ENCODE measurements at places on chromosomes 7 and 10.
A peak's percentile ranks its signal among the peaks of the same experiment; 100 is the strongest.

DNA sequence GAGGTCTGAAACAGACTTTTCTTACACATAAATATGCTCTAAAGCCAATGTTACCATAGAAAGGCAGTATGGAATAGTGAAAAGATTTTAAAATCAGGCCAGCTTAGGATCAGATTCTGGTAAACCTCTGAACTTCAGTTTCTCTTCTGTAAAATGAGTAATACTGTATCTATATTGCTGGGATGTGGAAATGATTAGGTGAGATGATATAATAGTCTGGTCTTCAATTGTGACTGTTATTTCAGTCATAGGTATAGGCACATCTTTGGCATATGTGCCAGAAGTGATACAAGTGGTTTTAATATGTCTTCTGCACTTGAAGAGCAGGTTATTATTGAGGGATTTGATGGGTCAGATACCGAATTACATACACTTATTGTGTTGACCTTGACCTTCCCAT lies 7.2 kb downstream of the ZNF277 start:
- DNase-seq = no peak

GRCh38 chr7:36545291-36545690 lies 155.6 kb downstream of the ANLN start:
- no peak for DNase-seq

DNA sequence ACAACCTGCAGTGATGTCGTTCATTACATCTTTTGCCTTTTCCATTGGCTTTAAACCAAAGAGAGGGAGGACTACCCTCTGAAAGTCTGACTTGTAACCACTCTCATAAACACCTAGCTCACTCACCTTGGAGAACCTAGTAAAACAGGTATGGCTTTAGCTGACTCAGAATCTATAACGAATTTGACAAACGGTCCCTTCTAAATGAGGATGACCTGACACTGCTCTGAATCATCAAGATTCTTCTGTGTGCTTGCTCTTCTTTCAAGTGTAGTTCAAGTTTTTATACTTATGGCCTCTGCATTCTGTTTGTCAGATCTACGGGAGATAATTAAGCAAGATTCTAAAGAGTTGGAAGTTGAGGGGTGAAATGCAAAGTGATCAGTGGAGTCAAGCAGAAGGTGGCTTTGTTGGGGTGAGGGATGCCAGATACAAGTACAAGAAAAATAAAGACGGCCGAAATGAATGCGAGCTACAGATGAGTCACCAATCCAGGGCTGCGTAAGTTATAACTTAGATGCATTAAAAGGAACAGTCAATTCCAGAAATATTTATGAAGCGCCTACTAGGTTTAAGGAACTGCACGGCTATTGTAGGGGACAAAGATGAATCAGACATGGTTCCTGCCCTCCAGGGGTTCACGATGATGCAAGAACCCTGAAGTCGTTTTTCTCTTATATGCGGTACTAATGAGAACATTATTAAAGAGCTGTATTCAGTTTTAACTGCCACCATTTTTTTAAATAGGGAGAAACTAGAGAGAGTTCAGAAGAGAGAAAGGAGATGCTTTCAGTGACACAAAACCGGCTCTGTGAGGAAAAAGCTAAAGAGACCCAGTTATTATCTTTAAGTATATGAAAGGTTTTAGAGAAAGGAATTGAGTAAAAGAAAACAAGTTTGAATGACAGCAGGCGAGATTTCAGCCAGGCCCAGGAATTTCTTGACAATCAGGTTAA lies 6.5 kb downstream of the HIPK2 start:
- DNase-seq = no peak

GRCh38 chr7:24728121-24728500 lies 29.2 kb downstream of the GSDME start:
- no peak for DNase-seq

DNA sequence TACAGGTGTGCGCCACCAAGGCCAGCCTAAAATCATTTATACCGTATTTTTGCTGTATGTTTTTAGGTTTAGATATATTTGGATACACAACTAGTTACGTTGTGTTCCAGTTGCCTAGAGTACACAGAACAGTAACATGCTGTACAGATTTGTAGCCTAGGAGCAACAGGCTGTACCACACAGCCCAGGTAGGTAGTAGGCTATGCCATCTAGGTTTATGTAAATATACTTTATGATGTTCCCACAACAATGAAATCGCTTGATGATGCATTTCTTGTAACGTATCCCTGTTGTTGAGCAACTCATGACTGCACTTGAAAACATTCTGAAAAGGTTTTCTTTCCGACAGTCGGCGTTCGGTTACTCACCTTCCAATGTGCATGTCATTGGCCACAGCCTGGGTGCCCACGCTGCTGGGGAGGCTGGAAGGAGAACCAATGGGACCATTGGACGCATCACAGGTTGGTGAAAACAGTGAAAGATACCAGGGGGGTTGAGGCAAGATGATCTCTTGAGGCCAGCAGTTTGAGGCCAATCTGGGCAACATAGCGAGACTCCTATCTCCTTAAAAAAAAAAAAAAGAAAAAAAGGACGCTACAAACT lies 7.7 kb downstream of the PNLIP start:
- no peak for DNase-seq

GRCh38 chr7:130853503-130854279 lies 119.7 kb upstream of the KLF14 start:
- DNase-seq = no peak

DNA sequence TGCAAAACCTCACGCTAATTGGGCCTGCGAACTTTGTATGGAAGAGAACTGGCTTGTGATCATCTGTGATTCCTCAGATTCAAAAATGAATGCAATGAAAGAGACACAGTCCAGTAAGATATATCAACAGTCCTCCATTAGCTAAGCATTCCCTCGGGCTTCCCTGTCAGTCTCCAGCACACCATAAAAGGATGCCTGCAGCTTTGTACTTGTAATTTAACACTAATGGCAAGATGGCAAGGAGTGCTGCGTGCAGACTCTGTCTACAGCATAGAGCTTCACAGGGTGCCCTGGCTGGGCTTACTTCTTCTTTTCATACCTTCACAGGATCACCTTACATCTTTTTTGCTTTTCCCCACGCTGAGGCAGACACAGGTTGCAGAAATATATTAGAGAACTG lies 200.0 kb downstream of the GFRA1 start:
- DNase-seq = no peak

DNA sequence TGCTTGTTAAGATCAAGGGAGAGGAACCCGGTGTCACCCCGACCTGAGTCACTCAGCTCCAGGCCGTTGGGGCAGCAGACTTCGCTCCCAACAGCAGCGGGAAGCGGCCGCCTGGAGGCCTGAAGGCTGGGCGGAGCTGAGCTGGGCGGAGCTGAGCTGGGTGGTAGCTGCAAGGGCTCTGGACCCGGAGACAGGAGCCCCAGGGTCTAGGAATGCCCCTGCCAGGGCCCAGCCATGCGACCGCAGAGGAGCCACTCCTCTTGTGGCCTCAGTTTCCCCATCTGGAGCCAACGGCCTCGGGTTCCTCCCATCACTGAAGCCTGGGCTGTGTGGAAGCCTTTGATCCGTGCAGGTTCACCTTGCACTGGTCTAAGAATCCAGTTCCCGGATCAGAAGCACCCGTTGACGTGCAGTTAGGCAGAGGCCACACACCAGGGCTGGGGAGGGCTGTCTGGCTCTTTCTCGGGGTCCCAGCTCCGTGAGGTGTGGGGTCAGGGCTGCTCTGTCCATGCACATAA lies 21.9 kb upstream of the DPYSL4 start:
- DNase-seq = no peak

GRCh38 chr7:13875496-13876074 lies 113.9 kb downstream of the ETV1 start:
- DNase-seq = no peak

DNA sequence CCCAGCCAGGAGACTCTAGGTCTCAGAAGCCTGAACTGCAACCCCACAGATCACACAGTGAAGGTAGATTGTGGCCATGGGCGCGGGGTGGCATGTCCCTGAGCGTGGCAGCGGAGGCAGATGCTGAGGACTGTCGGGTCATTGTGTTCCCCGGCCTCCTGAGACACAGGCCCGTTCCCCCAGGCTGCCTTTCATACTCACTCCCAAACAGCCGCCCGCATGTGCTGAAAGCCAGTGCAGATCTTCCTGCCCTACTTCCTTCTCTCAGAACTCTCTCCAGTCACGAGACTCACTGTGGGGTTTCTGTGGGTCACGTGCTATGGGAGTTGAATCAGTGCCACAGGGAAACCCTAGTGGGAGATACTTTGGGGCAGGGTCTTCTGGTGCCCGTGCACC lies 48.0 kb downstream of the ZNF467 start:
- no peak for DNase-seq

DNA sequence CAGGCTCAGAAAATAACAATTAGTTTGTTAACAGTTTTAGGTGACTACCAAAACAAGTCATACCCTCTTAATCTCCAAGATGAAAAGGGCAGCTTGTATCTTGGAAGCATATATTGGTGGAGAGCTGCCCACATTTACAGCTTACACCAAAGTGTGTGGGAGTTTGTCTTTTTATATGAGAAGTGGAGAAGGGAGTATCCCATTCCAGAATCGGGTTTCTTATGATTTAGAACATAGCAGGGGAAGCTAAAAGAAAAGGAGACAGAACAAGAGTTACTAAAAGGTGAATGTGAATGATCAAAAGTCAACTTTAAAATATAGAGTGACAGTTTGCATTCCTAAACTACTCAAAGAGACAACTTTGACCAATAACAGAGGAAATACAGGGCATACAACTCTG lies 338.6 kb upstream of the VWC2 start:
- DNase-seq = no peak

GRCh38 chr7:100588438-100588837 lies 2.3 kb downstream of the FBXO24 start:
- no peak for DNase-seq

- DNase-seq = peak; percentile 71
These were observed 11.4 kb upstream of the REPIN1 start for GRCh38 chr7:150357270-150357669.

GRCh38 chr10:97131666-97132065 lies 54.1 kb downstream of the SLIT1 start:
- no peak for DNase-seq

- no peak for DNase-seq
These were observed 39.8 kb downstream of the THSD7A start for GRCh38 chr7:11792166-11792565.

DNA sequence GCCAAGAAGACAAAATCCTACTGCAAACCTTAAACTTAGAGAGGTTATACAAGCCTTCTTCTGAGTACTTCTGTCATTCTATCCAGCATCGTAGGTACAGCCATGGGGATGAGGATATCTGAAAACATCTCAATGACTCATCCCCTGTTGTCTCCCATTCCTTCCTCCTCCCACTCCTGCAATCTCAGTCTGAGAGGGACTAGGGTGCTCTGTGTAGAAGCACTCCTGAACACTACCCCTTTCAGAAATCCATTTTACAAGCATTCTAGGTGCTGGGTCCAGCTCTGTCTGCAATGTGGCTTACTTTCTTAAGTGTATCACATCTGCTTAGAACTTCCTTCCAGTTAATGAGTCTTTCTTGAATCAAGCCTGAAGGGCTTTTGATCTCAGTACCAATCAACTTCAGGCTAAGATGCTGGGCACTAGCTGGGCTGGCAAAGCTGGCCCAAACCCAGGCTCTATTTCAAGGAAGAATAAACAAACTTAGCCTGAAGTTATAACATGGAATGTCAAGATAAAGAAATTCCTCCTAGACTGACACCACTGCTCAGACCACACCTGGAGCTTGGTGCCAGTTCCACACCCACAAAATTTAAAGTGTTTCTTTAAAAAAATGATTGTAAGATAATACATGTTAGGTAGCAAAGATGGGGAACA lies 270.3 kb upstream of the AOAH start:
- no peak for DNase-seq

DNA sequence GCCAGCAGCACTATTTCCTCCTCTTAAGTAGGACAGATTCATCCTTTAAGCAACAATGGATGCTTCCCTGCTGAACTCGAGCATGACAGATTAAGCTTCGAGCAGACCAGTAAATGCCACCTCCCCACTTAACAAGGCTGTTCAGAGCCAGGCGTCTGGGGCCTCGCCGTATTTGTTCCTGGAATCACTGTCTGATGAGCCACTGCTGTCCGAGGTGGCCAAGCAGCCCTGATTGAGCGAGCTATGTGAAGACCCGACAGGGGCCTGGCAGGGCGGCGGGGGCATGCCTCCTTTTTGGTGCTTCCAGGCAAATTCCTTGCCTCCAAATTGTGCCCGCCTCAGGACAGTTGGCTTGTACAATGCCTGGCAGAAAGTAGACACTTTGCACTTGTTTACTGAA lies 862.6 kb downstream of the NRG3 start:
- no peak for DNase-seq

GRCh38 chr10:118800920-118801319 lies 46.1 kb upstream of the CACUL1 start:
- DNase-seq = no peak

DNA sequence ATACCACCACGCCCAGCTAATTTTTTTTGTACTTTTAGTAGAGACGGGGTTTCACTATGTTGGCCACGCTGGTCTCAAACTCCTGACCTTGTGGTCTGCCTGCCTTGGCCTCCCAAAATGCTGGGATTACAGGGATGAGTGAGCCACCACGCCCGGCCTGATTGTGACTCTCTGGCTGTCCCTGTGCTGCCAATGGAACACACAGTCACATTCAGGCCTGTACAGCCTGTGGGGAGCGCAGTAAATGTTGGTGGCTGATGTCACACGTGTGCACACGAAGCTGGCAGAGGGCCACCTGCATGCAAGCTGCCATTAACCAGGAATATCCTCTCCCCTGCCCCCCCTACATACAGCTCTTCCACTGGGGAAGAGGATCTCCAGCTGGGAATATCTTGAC lies 22.1 kb downstream of the POLL start:
- DNase-seq = no peak

DNA sequence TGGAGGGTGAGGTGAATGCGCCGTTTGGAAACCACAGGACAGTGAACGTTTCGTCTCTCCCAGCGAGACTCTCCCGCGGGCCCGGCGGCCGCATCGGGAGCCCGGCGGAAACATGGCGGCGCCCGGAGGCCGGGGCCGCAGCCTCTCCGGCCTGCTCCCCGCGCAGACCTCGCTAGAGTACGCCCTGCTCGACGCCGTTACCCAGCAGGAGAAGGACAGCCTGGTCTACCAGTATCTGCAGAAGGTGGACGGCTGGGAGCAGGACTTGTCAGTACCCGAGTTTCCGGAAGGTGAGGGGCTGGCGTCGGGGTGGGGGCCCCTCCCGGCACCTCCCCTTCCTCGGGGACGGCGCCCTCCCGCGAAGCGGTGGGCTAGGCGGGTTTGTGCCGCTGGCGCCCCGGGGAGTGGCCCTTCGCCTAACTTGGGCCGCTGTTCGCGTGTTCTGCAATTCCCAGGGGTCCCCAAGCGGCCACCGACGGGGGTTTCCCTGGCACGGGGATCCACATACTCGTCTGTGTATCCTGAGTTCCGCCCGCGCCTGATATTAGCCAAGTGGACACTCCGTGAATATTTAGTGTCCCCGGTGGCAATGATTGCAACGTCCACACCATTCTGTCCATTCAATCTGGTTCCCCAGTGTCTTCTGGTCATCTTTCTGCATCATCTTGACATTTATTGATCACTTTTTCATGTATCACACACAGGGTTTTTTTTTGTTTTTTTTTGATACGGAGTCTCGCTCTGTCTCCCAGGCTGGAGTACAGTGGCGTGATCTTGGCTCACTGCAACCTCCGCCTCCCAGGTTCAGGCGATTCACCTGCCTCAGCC lies 514 bp downstream of the NHLRC2 start:
- DNase-seq = peak; percentile 63

- DNase-seq = no peak
These were observed 2.2 kb upstream of the SKIDA1 start for GRCh38 chr10:21527598-21528235.

GRCh38 chr7:67866812-67867211 lies 870.2 kb downstream of the TYW1 start:
- no peak for DNase-seq
